ENCODE measurements at places on chromosomes 3 and 15.

- no peak for DNase-seq
These were observed 23.4 kb downstream of the PLSCR4 start for GRCh38 chr3:146227486-146227885.

DNA sequence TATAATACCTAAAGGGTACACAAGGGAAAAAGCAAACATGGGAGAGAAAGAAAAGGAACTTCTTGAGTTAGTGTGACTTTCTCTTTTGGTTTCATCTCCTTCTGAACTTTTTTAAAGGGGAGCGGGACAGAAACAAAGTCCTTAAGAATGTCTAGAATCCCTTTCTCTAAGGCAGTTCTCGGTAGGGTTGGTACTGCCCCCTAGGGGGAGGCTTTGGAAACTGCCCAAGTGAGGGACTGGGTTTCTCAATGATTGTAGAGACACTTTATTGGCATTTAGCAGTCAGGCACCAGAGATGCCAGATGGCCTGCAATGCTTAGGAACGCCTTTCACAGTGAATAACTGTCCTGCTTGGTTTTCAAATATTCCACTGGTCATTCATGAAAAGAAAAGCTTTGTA is 172.7 kb downstream of the WDR72 start:
- DNase-seq: peak; percentile 8

- DNase-seq: no peak
These were observed 189.2 kb downstream of the CADM2 start for GRCh38 chr3:85148036-85148435.

DNA sequence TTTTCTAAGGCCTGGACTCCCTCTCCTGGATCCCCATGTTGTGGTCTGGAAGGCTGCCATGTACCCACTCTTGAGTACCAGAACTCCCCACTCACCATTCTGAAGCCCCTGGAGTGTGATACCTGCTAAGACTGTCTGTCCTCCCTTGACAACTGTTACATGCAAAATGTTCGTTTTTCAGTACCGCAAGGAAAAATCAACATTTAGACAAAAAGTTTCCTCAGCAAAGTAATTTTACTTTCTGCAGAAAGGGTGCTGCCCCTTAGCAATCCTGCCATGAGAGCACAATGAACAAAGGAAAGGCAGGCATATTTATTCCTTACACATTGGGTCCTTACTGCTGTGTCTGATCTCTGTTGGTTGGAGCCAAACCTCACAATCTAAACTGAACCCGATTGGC is 7.0 kb upstream of the GK5 start:
- no peak for DNase-seq

GRCh38 chr3:100107221-100107814 is 7.0 kb downstream of the FILIP1L start:
- no peak for DNase-seq

GRCh38 chr15:69491038-69491505 is 38.5 kb downstream of the RPLP1 start:
- DNase-seq: no peak

GRCh38 chr15:83365370-83365938 is 81.0 kb upstream of the BNC1 start:
- peak; percentile 90 for DNase-seq

Data from inflammatory macrophage (primary cell).